EL (cell line): ENCODE measurements at places on chromosomes 5 and 9.

DNA sequence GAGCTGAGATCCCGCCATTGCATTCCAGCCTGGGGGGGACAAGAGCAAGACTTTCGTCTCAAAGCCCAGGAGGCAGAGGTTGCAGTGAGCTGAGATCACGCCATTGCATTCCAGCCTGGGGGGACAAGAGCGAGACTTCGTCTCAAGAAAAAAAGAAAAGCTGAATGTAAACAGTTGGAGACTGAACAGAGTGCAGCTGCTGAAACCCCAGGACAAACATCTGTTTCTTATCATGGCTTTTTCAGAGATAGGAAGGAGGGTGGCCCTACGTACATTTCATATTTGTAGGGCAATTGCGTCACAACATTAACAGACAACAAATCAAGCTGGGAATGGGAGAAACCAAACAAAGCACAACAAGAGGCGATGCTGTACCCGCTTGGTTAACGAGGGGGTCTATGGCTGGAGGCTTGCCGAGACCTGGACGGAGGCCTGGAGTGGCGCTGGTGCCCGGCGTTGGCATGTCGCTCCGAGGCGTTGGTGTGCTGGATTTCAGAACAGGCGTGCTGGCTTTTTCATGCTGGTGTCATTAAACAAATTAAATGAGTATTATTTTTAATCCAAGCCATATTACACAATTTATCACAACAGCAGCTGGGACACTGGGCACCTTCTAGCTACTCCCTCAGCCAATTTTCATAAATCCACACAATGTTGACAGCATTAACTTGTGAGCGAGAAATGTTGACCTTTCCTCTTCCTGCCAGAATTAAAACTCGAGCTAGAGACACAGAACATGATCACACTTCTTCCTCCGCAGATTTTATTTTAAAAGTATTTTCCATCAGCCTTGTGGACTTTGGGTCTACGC lies 76.1 kb downstream of the TLE1 start:
- DNase-seq, result peak; percentile 62

DNA sequence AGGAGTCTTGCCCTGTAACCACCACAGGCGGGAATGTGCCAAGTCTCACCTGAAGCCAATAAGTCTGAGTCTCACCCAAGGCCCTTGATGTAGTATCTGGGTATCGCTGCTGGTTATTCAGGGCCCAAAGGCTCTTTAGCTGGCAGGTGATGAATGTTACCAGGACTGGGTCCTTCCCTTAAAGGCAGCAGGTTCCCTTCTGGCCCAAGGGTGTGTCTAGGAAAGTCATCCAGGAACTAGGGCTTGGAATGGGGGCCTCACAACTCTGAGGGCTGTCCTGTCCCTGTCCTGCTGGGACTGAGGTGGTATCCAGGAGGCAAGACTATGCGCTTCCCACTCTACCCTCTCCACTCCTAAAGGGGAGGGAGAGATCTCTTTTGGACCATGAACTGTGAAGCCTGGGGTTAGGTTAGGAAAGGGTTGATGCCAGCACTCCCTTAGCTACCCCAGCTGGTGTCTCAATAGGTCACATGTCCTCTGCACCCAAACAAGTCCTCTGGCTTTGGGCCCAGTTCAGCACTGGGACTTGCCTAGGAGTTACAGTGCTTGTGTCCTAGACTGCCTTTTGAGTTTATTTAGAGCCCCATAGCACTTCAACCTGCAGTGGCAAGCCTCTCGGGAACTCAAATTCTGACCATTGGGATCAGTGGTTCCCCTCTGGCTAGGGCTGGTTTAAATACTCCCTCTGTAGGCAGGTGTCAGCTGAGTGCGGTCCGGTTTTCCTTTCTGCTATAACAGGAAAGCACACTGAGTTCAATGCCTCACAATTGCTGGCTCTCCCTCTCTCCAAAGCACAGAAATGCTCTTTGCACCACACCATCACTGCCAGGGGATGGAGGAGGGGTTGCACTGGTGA lies 22.5 kb upstream of the RANBP3L start:
- no peak for DNase-seq

DNA sequence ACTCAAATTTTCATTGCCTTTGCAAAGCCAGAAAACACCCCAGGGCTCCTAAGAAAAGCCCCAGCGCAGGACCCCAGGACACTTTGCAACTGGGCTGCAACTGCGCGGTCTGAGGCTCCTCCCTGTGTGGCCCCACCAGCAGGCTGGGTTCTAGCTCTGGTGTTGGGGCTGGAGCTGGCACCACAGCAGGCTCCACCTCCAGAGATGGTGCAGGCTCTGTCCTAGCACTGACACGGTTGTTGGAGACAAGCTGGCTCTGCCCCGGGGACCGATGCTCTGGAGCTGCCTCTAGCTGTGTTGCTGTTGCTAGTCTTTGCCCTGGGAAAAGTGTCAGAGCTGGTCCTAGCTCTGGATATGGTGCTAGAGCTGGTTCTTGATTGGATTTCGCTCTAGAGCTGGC lies 13.6 kb downstream of the LCN10 start:
- no peak for DNase-seq

GRCh38 chr5:150644514-150644913 lies 4.1 kb downstream of the SYNPO start:
- DNase-seq, result no peak

GRCh38 chr5:150622157-150622556 lies 18.3 kb upstream of the SYNPO start:
- DNase-seq, result no peak

DNA sequence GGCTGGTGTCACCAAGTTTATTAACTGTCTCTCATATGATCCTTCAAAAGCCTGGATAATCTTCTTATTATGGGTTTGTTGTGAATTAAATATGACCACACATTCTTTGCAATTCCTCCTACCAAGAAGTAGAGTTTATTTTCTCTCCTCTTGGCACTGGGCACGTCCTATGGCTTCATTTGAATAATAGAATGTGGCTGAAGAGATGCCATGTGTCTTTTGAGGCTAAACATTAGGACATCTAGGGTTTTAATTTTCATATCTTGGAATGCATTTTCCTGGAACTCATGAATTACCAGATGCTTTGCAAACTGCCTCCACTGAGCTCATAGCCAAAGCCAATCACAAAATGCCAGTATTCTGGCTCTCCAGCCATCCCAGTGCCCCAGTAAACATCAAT lies 19.9 kb upstream of the SCGB3A2 start:
- no peak for DNase-seq

GRCh38 chr9:110030632-110031031 lies 177.3 kb downstream of the C9orf152 start:
- peak; percentile 88 for DNase-seq

DNA sequence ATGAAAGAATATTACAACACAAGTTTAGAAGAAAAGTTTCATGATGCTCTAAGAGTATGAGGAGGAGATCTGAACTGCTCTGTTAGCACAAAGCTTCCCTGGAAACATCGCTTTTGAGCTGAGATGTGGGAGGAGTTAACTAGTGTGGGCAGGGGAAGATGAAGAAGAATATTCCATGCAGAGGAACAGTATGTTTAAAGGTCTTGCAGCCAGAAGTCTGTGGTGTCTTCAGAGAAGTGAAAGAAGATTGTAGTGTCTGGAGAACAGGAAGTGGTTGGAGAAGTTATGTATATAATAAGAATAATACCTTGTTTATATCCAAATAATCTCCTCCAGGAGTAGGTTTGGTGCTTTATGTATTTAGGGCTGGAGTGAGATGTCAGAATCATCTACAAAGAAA lies 406.7 kb downstream of the MAN2A1 start:
- no peak for DNase-seq

- DNase-seq, result no peak
These were observed 280.8 kb downstream of the CDH10 start for GRCh38 chr5:24363789-24364481.
